ENCODE measurements at places on chromosomes 16 and 17.
A peak's percentile ranks its signal among the peaks of the same experiment; 100 is the strongest.

DNA sequence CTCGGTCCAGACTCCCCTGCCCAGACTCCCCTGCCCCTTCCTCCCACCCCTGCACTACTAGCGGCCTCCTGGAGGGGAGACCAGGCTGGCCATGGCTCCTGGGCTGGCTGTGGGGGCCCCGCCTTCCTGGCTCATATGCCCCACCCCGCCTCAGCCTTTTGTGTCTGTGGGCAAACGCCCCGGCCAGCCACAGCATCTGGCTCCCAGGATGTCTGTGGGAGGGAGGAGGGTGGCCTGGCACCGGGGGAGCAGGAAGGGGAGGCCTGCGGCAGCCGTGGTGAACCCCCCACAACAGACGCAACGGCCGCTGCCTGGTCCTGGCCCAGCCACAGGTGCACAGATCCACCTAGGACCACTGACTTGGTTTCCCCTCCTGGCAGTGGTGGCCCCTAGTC is 32.9 kb downstream of the BAHCC1 start:
- peak; percentile 38 for DNase-seq

- no peak for DNase-seq
Observed at GRCh38 chr16:22888791-22889190, 74.8 kb downstream of the HS3ST2 start.

- DNase-seq: no peak
Observed at GRCh38 chr16:986411-986810, 4.8 kb downstream of the SOX8 start.

DNA sequence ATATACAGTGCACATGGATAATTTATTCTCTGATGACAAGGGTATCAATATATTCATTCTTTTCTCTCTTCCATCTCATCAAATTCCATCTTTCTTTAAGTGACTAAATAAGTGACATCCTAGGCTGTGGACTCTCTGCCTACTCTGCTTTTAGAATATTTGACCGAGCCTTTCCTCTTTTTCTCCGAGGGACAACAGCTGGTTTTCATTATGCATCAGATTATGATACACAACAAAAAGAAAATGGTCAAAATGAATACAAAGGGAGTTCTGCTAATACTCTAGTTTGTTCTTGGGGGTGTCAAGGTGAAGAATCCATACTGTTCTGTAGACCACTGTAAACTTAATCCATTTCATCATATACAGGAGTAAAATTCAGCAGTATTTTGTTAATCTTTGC is 942.6 kb downstream of the KCNJ2 start:
- no peak for DNase-seq

DNA sequence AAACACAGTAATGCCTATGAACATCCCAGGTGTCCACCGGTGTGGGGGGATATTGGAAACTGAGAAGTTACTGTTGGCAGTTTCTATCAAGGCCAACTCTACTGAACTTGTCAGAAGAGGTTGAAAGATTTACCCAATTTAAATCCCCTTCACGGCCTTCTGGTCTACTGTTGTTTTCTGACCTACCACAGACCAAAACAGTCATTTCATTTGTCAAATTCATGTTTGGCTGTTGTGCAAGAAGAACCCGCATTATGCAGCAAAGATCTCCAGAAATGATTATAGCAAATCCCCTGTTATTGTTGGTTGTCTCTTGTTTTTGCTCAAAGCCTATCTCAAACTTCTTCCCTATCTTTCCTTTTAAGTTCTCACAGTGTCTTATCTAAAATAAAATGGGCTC is 73.1 kb upstream of the MAF start:
- DNase-seq: no peak

GRCh38 chr16:87367529-87367928 is 16.0 kb downstream of the FBXO31 start:
- DNase-seq: no peak

- DNase-seq: no peak
Observed at GRCh38 chr17:7328840-7329373, at the start of gene NEURL4. Gene NEURL4, minus strand, starts transcription at chr17:7329335. Its CDS starts 23 bp downstream, at chr17:7329312.

- DNase-seq: no peak
Observed at GRCh38 chr17:19703106-19703827, 13.1 kb downstream of the SLC47A2 start.

GRCh38 chr16:22973522-22973921 is 159.6 kb downstream of the HS3ST2 start:
- no peak for DNase-seq

DNA sequence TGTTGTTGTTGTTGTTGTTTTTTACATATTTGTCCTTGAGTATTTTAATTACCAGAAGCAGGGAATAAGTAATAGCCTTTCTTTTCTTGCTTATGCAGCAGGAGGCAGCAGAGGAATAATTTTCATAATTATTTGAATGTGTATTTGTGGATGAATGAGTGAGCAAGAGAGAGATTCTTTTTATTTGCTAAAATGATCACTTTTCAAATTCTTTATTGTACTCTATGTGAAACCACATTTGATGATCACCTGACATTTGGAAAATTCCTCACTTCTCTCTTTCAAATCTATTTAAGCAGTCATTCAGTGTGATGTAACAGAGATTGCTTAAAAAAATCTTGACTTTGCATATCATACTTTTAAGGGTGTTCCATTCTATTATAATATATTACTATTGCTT is 223.6 kb downstream of the BCAS3 start:
- DNase-seq: no peak

DNA sequence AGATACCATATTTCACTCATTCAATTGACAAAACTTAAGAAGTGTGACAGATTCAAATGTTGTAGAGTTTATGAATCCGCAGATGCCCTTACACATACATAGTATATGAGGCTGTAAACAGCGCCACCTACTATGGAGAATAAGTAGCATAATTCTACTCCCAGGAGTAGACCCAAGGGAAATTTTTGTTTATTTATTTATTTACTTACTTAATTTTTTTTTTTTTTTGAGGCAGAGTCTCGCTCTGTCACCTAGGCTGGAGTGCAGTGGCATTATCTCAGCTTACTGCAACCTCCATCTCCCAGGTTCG is 35.5 kb downstream of the GAN start:
- DNase-seq: no peak

DNA sequence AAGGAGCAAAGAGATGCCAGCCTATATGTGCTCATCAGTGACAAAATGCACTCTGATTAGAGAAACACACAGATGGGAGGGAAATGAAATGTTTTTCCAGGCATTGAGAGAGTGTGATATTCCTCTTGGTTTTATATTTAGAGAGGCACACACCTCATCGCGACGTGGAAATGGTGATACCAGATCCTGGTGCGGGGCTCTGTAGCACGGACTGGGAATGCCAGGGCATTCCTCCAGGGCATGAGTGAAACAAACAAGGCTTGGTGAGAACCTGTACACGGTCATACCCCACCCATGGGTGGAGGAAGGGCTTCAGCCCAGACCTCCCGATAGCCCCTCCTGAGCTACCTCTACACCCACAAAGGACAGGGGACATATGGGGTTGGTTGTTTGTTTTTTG is 280.2 kb downstream of the C16orf95 start:
- no peak for DNase-seq

DNA sequence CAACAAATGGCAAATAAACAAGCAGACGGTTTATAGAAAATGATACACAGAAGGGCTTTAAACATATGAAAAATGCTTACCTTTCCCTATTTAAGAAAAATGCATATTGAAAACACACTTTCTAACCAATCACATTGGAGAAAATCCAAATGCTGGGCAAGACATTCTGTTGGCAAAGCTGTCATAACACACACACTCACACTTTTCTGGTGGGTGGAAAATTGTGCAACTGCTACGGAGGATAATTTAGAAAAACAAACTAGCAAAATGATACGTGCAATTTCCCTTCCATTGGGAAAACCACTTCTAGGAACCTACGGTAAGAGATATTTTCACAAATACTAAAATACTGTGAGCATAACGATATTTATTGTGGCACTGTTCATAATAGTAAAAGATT is 9.8 kb upstream of the MYH3 start:
- no peak for DNase-seq

GRCh38 chr17:8857919-8858318 is 9.6 kb downstream of the PIK3R6 start:
- no peak for DNase-seq

- peak; percentile 77 for DNase-seq
Observed at GRCh38 chr16:31354394-31355291, at the start of gene ITGAX. Gene ITGAX, plus strand, starts transcription at chr16:31355176. Its CDS starts 79 bp downstream, at chr16:31355255.

- no peak for DNase-seq
Observed at GRCh38 chr17:49241692-49242397, 11.3 kb upstream of the PHOSPHO1 start.

GRCh38 chr16:59611556-59611955 is 877.4 kb upstream of the GOT2 start:
- no peak for DNase-seq

DNA sequence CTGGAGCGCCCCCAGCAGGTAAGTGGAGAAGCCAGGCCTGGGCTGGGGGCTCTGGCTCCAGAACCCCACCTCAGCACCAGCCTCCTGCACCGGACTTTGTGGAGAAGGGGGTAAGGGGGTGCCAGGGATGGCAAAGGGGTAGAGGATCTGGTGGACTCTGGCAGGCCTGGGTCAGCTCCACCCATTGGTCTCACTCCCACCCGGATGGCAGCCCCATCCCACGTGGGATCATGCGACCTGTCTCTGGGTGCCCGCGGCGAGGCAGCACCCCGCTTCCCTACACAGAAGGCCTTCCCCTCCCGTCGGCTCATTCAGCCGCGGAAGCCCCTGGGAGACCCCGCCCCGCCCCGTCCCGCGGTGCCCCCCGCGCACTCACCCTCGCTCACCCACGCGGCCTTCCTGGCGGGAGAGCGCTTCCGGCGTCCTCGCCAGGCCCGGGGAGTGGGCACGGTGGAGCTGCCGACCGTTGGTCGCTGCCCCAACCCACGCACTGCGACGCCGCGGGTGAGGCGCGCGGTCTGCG is 498 bp upstream of the PLEKHG4 start:
- DNase-seq: peak; percentile 30

DNA sequence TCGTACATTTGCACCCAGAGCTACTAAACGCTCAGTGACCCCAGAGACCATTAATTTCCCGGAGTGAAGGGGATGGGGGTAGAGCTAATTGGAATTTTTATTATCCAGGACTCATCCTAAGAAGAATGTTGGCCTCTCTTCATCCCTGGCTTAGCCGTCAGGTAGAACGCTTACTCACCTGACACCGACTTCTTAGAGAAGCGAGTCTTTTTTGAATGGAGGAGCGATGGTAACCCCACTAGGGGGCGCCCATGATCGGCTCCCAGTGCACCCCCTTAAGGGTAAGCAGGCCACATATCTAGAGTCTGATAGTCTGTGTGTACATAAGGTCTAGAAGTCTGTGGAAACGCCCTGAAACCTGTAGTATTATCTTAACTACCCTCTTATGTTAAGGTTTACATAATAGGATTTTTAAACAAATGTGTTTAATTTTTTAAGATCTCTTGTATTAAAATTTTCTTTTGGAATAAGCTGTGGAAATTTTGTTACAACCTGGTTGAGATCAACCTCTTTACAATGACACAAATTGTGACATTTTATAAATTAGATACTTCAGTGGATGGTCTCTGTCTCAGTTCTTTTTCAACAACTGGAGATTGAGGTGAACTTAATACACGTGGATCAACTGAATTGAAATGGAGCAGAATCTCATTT is 229.8 kb downstream of the CPPED1 start:
- peak; percentile 47 for DNase-seq

DNA sequence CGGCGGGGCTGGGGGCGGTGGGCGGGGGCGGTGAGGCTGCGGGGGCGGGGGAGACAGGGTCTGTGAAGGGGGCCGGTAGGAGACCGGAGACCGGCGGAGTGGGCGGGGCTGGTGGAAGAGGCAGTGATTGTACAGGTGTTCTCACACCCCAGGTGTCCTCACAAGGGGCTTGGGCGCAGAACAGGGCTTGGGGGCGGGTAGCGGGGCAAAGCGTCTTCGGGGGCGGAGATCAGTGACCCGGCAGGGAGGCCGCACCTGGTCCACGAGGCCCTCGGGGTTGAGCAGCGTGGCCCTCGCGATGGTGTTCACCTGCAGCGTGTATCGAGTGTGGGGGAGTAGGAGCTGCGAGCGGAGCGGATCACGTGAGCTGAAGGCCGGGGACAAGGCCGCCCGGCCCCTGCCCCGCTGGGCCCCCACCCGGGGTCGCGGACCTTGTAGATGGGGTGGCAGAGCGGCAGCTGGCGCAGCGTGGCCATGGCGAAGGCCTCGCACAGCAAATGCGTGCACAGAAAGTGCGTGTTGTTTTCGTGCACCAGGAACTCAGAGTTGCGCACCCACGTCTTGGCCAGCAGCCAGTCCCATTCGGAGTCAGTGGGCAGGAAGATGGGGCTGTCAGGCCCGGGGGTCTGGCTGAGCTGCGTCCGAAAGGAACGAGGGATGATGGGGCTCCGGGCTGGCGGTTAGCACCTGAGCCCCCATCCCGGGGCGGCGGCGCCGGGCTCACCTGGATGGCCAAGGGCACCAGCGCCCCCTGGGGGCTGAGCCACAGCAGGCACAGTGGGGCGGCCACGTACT is 8.5 kb downstream of the ALOXE3 start:
- peak; percentile 87 for DNase-seq

GRCh38 chr17:8697323-8697741 is 47.3 kb downstream of the CCDC42 start:
- no peak for DNase-seq

- no peak for DNase-seq
Observed at GRCh38 chr17:42251115-42251514, 25.1 kb downstream of the STAT5B start.

GRCh38 chr17:80880648-80880985 is 111.0 kb upstream of the CHMP6 start:
- DNase-seq: no peak

- no peak for DNase-seq
Observed at GRCh38 chr16:14520753-14521152, 109.3 kb downstream of the PARN start.
